ENCODE measurements at places on chromosomes 4 and X.

DNA sequence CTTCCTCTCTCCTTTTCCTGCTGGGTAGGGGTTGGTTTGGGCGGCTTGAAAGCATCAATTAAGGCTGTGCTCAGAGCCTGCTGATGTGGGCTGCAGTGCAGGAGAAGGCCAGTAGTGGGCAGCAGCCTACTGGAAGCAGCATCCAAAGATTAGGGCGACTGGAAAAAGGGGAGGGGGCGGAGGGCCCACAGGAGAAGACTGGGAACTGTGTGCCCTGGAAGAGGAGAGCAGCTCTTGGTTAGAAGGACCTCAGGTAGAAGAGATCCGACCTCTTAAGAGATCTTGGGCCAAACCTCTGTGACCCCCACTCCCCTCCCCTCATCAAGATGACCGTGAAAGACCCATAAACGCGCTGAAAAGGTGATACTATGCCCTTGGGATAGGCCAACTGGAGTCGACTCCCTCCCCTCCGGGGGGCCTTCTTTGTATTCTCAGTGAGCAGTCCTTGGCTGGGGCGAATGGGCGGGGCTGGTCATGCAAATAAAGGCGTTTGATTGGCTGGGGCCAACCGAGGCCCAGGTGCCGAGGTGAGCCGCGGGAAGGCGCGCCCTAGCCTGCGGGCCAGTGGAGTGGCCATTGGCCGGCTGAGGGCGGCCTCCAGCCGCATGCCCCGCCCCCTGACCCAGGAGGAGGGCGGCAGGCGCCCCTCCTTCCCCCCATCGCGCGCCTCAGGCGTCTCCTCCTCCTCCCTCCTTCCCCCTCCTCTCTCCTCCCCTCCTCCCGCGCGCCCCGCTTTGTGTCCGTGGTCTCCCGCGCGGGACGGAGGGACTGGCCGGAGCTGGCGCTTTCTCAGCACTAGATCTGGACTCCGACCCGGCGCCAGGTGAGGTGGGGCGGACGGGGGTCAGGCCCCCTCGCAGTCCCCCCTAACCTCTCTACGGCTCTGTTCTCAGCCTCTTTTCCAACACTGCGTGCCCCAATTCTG, 10.1 kb downstream of the DLG3 start:
- peak; percentile 37 for DNase-seq

DNA sequence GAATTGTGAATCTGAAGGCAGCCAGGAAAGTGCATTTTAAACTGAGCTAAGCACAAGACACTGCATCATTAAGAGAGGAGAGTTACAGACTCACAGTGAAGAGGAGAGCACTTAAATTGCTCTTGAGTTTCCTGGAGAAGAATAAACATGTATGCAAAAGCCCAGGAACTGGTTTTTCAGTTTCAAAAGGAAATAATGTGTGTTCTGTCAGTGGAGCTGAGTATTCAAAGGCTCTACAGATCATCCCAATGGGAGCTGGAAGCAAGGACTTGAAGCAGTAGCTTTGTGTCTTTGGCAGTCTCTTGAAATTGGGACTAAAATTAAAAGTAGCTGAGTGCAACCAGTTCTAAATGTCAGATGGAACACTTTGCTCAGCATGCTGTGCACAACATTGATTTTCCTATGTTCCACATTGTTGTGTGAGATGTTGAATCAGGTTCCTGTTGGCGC, 147.5 kb upstream of the ANK2 start:
- DNase-seq = no peak

DNA sequence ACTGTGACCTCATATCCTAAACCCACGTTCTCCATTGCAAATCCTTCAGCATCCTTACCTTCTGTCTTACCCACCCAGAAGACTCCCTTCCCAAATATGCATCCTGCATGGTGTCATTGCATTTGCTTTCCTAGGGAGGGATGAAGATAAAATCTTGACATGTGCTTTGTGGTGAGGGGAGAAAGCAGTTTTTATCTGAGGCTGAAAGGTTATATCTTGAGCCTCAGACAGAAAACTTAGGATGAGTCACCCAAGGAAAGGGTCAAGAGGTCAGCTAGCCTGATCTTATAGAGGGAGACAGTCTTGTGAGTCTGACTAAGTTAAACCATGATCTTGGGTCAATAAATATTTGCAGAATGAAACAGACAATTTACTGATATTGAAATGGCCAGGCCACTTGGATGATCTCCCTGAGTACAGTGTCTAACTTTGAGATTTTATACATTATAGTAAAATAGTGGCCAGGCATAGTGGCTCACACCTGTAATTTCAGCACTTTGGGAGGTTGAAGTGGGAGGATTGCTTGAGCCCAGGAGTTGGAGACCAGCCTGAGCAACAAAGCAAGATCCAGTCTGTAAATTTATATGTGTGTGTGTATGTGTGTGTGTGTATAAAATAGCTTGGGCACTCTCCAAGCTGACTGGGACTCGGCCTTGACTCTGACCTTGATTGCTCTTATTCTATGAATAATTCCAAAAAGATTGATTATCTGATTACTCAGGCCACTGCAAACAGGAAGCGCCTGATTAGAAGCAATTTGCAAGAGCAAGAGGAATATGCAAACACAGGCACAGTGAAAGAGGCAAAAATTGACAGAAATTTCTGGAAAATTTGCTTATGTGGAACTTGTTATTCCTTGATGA, 15.4 kb upstream of the FAM9C start:
- no peak for DNase-seq

DNA sequence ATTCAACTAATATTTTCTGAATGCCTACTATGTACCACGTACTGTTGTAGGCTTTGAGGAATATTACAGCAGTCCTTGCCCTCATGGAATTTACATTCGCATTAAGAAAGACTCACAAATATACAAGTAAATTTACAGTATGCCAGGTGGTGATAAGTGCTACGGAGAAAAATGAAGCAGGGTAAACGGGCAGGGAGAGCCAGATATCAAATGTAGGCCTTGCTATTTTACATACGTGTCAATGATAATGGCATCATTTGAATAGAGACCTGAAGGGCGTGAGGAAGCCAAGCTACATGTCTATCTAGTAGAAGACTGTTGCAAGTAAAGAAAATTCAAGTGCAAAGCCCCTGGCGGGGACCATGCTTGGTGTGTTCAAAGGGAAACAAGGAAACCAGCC, 65.2 kb downstream of the AMMECR1 start:
- no peak for DNase-seq

GRCh38 chr4:3354455-3354811, 61.6 kb downstream of the RGS12 start:
- no peak for DNase-seq
